ENCODE measurements at places on chromosomes 7 and 10.

GRCh38 chr10:3139216-3139910, 33.2 kb downstream of the PITRM1 start:
- no peak for DNase-seq

DNA sequence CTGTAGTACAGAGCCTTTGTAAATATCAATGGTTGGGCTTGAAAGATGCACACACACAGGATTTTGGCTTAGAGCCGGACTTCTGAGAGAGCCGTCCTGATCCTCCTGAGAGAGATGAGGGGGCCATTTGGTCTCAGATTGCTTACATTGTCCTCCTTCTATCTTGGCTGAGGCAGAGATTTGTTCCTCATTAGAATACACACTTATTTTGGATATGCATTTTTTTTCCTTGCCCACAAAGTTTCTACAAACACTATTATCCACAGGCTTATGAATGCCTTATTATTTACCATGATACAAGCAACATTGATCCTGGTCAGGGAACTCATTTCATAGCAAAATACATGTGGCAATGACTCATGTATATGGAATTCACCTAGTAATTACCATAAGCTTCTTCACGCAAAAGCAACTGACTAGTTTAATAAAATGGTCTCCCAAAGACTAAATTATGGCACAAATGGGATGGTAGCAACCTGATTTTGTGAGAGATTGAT, 175.3 kb downstream of the MDFIC start:
- DNase-seq, result no peak

DNA sequence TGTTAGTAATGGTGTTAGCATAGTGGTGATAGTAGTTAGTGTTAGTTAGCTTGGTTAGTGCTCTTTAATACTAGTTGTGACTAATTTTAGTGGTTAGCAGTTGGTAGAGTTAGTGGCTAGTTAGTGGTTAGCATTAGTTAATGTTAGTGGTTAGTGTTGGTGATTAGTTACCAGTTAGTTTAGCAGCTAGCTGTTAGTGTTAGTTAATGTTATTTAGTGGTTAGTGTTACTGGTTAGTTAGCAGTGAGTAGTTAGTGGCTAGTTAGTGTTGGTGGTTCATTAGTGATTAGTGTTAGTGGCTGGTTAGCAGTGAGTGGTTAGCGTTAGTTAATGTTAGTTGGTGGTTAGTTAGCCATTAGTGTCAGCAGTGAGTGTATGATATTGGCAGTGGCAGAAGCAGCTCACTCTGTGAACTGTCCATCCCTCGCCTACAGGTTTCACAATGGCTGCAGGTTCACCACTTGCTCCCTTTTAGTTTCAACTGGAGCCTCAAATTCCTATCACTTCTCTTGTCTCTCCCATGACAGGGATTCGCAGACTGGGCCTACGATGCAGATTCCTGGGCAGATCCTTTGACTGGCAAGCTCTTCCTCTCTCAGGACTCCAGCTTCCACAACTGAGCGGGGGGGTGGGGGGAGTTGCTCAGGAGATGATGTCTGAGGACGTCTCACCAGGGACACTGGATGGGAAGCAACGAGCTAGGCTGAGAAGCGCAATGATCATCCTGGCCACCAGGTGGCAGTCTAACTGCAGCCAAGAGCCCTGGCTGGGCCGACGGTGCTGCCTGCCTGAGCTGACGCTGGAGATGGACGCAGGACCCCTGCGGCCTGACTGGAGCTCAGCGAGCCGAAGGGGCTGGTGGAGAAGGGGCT, 19.5 kb downstream of the GHRHR start:
- DNase-seq, result peak; percentile 34

DNA sequence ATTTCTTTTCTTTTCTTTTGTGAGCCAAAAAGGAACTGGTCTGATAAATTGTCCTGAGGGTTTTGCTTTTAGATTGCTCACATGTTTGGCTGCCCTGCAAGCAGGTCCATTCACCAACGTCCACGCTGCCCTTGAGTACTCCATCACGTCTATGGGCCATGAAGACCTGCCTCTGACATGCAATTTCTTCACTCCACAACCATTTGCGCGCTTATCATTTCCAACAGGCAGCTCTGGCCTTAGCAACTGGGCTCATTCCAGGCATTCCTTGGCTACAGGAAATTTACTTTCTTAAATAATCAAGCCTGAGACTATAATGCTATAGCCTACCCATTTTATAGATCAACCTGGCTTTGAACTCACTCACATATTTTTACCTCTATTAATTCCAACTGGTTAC, 408.3 kb upstream of the C7orf33 start:
- DNase-seq, result no peak

- DNase-seq, result no peak
Observed at GRCh38 chr10:89478085-89478738, 57.2 kb downstream of the SLC16A12 start.

DNA sequence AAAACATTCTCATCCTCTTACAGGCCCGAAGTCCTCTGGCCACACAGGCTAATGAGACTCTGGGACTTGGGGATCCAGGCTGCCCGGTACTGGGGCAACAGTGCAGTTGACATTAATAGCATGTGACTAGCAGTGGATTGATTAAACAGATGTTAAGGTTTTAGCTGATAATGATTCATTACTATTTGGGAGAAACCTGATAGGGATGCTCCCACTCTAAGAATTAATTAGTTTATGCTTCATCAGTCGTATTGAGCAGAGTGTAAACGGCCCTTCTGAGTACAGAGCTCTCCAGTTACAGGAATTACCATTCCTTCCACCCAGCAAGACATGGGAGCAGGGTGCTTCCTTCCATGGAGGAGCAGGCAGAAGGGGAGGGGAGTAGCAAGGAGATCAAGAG, 82.7 kb downstream of the RPS24 start:
- DNase-seq, result no peak

Data from bone marrow (tissue), 2 donors.